H1 (cell line): ENCODE measurements at places on chromosomes 7 and 10. TPM values are rescaled to one million over a fixed set of nuclear protein-coding genes. Genes with fewer than 3 reads are reported as not detected.

DNA sequence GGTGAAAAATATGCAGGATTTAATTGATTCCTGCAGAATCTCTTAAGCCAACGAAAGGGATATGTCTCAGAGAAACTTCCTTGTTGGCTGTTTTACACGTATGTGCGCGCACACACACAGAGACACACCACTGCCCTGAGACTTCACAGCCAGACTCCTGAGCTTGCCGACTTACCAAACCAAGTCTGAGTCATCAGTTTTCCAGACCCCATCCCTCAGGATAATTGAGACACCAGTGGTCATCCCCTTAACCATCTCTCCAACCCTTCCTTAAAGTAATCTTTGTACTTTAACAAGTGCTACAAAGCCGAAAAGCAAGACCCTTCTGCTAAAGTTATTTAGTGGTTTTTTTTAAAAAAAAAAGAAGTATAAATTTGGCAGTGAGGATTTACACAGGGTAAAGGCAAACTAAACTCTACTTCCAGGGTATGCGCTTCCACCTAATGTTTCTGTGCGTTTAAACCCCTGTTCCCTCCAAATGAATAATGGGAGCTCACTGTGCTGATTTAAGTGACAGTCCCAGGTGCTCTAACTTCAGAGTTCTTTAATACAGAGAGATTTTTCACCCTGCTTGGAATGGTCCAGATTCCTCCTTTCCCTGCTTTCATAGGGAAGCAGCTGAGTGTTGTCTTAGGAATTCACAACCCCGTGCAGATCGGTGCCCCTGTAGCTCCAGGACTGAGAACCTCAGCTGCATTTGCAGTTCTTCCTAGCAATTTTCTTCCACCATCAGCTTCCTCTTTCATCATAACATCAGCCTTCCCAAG is 198.5 kb downstream of the INHBA start:
- DNase-seq, result no peak

- DNase-seq, result no peak
Measured at GRCh38 chr10:61001731-61002122, 57.7 kb upstream of the RHOBTB1 start.

HDAC9 gene
- 9.4 and 13.1 TPM in 2 replicates for total RNA-seq

DNA sequence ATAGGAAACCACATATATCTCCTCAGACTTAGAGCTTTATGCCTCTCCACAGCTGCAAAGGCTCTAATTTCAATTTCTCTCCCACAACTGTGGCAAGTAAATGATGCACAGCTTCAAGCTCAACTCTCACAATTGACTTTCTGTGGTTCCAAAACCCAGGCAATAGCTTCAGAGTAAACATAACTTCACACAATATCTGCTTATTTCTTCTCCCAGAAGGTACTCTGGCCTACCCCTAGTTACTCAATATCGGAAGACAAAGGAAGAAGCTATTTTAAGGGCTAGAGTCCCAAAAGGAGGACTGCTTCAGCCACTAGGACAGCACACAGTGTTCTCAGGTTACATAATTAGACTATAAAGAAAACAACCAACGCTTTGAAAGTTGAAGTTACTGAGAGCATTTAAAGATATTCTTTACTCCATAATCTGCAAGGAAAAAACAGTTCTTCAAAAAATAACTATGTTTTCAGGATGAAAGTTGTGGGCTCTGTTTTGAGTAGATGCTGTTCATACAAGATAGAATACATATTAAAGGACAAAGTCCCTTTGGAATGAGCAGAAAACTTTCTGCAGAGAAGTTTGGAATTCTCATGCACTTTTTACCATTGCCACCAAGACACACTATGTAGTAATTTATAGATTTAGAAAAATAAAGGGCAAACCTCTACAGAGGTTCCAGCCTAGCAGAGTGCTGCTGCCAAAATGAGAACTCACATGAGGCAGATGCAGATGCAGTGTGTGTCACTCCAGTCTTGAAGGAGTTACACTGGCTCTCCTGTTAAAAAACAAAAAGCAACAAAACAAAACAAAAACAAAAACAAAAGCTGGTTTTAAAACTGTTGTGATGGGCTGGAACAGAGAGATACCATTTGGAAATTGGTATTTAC is 81.8 kb downstream of the NT5C2 start:
- DNase-seq, result no peak

TMEM213 gene
- total RNA-seq, result 0.67 TPM in 1 of 2 replicates, not detected in the other

- DNase-seq, result no peak
Measured at GRCh38 chr7:2927592-2927991, 83.5 kb upstream of the GNA12 start.

DNA sequence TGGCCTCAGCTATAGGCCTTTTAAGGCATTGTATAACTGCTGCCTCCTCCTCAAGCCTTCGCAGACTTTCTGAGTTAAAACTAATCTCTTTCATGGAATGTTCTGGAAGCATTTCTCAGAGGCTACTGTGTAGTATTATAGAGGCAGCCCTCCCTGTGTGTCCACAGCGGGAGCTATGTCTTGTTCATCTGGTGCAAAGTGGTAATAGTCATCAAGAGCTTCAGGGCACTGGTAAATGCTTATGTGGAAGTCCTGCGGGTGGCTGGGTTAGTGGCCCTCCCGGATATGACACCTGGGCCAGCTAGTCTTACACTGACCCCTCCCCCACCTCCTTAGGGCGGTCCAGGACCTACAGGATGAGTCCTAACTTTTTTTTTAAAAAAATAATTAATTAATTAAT is 2.2 kb upstream of the ABHD11 start:
- DNase-seq, result no peak
